ENCODE measurements at places on chromosomes 7 and 10.
A peak's percentile ranks its signal among the peaks of the same experiment; 100 is the strongest.

DNA sequence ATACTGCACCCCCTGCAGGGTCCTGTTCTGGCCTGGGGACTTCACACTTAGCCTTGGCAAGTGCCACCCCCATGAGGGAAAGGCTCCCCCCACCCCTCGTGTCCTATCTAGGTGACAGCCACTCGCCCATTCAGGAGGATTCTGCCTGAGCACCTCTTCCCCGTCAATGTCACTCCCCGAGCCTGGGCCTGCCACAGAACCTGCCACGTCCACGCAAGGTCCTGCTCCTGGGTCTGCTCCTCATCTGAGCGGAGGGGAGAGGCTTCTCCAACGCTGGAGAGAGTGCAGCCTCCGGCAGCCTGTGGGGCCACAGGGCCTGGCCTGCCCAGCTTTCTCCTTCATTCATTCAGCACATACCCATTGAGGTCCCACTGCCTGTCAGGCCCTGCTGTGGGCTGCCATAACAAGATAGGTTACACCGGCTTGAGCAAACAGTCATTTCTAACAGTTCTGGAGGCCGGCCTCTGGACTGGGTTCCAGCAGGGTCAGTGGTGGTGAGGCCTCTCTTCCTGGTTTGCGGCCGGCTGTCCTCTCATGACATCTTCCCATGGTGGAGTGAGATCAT lies 92.0 kb upstream of the RET start:
- no peak for DNase-seq

- DNase-seq, result peak; percentile 29
These were observed 179.5 kb upstream of the TMEM106B start for GRCh38 chr7:12031638-12032037.

GRCh38 chr7:22464299-22464698 lies 35.7 kb downstream of the STEAP1B start:
- no peak for DNase-seq

- DNase-seq, result no peak
These were observed 2.2 kb downstream of the BHLHA15 start for GRCh38 chr7:98213296-98213887.

GRCh38 chr7:88115816-88116215 lies 104.0 kb downstream of the SRI start:
- peak; percentile 7 for DNase-seq

DNA sequence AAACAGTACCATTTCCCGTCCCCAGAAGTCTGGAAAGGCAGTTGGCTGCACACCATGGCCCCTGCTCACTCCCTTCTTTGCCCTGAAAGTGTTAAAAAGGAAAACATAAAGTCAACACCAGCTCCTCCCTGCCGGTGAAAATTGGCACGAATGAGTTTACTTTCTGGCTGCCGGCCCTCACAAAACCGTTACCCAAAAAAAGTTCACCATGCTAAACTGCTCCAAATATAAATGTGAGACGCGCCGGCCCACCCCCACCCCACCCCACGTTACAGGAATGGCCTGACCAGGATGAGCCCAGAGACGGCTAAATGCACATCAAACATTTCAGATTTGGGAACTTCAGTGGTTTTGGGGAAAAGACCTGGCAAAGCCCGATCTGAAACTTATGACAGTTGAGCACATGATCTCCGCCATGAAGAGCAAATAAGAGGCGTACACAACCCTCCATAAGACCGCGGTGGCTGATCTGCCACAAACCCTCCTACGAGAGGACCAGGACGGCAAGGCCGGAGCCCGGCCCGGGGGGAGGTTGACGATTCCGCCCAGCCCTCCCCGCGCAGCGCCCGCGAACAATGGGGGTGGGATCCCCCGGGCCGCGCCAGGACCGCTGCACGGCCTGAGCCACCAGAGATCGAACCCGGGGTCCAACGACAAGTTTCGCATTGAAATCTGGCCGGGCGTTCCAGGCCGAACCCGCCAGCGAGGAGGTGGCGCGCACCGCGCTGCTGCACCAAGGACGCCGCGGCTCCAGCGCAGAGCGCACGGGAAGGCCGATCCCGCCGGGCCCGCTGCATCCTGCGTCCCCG lies 952 bp downstream of the DIP2C start:
- peak; percentile 78 for DNase-seq

DNA sequence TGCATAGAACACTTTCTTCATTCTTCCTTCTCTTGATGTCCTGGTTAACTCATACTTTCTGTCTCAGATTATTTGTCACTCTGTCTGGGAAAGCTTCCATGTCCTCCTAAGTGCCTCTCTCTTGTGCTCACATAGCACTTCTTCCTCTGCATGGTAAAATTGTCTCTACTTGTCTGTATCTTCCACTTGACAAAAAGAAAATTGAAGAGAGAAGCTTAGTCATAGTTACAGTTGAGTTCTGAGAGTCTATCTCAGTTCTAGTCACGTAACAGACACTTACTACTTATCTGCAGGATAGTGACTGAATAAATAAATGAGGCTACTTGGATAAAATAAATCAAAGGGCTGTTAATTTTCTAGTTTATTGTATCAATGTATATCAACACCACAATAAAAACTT lies 458.1 kb downstream of the HTR7 start:
- DNase-seq, result no peak

DNA sequence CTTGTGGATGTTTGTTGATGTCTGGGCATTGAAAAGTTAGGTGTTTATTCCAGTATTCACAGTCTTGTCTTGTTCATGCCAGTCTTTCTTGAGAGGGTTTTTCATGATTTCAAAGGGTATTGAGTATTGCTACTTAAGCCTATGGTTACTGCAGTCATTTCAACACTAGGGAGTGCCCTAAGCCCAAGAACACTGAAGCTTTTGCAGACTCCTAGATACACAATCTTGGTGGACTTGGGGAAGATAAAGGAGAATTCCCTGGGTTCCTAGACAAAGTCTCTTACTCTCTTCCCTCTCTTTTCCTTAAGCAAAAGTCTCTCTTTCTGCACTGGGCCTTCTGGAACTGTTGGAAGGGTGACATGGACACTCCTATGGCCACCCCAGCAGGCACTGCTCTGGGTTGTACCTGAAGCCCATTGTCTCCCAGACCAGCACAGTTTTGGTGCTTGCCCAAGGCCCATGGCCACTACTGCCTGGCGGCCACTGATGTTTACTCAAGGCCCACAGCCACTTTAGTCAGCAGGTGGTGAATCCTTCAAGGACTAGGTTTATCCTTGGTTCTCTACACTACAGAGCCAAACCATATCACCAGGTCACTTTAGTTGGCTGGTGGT lies 24.9 kb downstream of the SAMD9 start:
- peak; percentile 60 for DNase-seq

DNA sequence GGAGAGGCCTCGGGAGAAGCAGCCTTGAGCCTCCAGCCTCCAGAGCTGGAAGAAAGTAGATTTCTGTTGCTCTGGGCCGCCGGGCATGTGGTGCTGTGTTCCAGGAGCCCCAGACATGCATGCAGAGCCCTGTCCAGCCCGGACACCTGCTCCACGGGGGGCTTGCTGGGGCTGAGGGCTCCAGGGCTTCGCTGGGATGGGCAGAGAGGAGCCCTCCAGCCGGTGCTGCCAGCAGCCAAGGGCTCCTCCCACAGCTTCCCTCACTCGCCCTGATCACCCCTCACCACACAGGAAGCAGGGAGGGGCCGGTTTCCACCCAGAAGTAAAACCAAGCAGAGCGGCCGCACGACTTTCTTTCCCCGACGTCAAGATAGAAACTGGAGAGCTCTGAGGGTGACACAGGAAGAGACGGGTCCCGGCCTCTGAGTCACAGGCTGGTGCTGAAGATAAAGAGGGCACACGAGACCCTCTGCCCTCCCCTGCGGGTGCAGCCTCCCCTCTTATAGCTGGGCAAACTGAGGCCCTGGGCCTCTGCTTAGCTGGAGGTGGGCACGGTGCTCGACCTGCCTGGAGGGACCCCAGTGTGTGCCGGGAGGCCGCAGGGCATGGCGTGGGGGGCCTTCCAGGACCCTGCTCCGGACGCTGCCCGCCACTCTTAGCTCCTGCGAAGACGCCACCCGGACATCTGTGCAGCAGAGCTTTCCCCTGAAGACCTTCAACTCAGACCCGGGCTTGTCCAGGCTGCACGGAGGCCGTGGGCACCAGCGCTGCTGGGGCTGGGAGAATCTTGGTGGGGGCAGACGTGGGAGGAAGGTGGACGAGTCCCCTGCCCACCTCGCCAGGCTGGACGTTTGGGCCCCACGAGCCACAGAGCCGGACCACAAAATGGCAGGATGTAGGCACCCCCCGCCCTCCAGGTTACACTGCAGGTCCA lies 31.1 kb downstream of the ADAP1 start:
- peak; percentile 44 for DNase-seq

- peak; percentile 60 for DNase-seq
These were observed 337.7 kb downstream of the GATA3 start for GRCh38 chr10:8392216-8392615.

DNA sequence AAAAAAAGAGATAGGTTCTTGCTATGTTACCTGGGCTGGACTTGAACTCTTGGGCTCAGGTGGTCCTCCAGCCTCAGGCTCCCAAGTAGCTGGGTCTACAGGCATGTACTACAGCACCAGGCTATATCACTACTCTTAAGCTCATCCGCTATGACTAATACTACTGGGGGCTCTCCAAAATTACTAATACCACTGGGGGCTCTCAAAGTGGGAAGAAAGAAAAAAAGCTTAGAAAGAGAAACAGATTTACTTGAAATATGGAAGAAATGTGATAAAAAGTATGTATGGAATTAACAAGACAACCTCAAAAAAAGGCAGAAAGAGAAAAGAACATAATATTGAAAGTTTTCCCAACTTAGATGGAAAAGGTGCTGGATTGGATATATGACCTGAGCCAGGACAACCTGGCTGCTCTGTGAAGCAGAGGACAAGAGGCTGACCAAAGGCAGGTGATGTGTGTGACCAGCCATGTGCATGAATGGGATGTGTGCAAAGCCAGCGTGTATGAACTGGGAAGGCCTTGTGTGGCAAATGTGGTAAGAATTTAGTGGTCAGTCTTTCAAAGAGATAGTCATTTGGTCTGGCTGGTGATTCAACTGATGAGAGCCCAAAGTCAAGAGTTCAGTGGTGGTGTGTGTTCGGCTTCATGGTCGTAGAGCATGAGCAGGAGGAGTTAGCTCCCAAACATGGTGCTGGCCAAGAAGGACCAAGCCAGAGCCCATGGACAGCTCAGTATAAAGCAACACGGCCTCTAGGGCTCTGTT lies 232.4 kb upstream of the KLF14 start:
- DNase-seq, result peak; percentile 74

- DNase-seq, result peak; percentile 56
These were observed 683.9 kb downstream of the MAGI2 start for GRCh38 chr7:78769481-78770101.

GRCh38 chr7:139829025-139829774 lies at the start of gene TBXAS1:
TBXAS1 (plus strand) TSS chr7:139829264; CDS start chr7:139829391, 127 bp downstream.
- DNase-seq, result no peak

- no peak for DNase-seq
These were observed 214.2 kb downstream of the RPS24 start for GRCh38 chr10:78247821-78248220.

DNA sequence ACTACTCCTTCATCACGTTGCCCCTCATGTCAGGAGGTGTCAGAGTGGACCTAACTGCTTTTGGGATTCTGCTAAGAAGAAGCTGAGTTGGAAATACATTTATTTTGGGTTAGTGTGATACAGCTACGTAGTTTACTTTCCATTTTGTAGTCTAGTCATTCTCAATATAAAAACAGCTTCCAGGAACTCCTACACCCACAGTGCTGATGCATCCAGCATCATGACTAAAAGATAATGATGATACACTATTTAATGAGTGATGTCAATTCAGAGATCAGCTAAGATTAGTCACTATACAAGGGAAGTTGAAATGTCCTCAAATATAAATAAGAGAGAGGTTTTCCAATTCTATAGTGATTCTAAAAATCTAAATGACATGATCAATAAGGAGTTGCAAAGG lies 264.2 kb upstream of the SLC26A5 start:
- DNase-seq, result peak; percentile 81

GRCh38 chr10:113381981-113382509 lies 170.8 kb upstream of the HABP2 start:
- peak; percentile 84 for DNase-seq

DNA sequence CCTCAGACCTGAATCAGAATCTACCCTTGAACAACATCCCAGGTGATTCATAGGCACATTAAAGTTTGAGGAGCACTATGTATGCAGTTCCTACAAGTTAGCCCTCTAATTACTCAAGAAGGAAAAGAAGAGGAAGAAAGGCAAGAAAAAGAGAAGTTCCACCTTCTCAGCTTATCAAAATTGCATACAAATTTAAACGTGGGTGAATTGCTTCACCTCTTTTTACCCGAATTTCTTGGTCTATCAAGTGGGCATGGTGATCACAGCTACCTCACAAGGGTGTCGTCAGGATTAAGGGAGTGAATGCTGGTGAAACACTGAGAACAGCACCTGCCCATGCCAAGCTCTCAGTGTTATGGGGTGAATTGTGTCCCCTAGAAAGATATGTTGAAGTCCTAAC lies 43.8 kb upstream of the PAPSS2 start:
- DNase-seq, result no peak

- DNase-seq, result no peak
These were observed 539.3 kb upstream of the TEX47 start for GRCh38 chr7:89334797-89335196.

DNA sequence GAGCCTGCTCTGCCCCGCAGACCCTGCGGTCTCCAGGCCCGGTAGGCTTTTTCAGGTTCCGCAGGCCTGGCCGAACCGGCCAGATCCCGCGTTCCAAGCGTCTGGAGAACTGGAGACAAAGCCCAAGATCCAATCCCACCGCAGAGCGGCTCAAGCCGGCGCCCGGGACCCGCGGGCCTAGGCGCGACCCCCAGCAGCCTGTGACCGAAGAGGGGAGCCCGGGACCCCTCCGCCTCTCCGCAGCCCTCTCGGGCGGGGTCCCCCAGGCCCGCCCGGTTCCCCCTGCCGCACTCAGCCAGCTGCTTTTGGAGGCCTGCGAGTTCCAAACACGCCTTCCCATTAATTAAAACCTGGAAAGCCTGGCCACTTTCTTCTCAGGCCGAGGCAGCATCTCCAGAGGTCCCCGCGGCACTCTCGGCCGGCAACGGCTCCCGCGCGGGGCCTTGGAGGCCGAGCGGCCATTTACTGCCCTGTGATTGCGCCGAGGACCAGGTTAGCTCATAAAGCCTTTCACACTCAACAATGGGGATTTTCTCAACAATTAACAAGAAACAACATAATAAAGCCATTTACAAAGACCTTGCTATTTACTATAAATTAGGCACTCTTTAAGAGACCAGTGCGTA lies 16.7 kb downstream of the SKIDA1 start:
- no peak for DNase-seq

DNA sequence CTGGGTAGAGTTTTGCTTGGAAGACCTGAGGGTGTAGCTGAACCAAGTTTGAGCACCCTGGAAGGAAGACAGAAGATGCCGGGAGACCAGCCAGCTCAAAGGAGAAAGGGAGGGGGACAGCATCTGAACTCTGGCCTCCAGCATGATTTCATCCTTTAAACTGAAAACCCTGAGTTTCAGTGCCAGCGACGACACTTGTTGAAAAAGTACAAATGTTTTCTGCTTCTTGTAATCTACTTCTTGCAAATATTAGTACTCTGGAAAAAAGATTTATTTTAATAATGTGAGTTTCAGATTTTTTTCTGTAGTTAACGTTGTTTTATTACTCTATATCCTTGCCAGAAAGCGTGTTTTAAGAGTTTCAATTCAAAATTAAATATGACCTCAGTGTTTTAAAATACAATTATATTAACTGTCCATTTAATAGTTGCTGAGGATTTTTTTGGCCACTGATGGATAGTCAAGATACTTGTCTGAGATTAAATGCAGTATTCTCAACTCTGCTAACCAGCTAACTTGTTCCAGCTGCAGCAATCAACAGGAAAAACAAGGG lies 227.7 kb downstream of the MGMT start:
- DNase-seq, result peak; percentile 4

- no peak for DNase-seq
These were observed 19.0 kb downstream of the CALML5 start for GRCh38 chr10:5480162-5480941.

Measured in GM23248 (cell line).